ENCODE measurements at places on chromosomes 7 and 10. TPM values are rescaled to one million over a fixed set of nuclear protein-coding genes. Genes with fewer than 3 reads are reported as not detected.
A peak's percentile ranks its signal among the peaks of the same experiment; 100 is the strongest.

TPST1 gene
- 3.0 TPM for total RNA-seq

UCN3 gene
- total RNA-seq: not detected

FEZF1 gene
- total RNA-seq: not detected

ELAPOR2 gene
- total RNA-seq: 1.6 TPM

DNA sequence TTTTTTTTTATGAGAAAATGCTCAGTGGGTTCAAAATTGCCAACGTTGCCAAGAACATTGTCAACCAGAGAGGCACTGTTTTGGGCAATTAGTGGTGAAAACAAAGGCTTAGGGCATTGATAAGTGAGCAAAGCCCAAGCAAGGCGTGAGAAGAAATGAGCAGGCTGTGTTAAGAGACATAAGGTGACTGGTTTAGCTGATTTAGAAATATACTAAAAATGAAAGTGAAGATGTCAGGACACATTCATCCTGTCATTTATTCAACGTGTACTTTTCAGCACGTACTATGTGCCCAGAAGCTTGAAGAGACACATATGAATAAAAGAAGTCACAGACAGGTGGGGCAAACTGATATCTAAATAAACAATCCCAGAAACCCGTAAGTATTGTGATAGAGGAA lies 31.8 kb downstream of the AOAH start:
- no peak overlapping the region for H3K27ac ChIP-seq

GRCh38 chr10:8504499-8504898 lies 450.0 kb downstream of the GATA3 start:
- no peak overlapping the region for H3K4me3 ChIP-seq
- peaks cover 17% of the 10 kb centered on the region for H3K27me3 ChIP-seq
- no peaks in the 10 kb centered on the region for H3K4me1 ChIP-seq

GRCh38 chr7:66790196-66790595 lies 49.7 kb downstream of the RABGEF1 start:
- H3K36me3 ChIP-seq: peaks cover 6% of the 10 kb centered on the region
- H3K4me1 ChIP-seq: no peaks in the 10 kb centered on the region
- H3K27me3 ChIP-seq: no peaks in the 10 kb centered on the region
- H3K4me3 ChIP-seq: no peak overlapping the region
- no peak overlapping the region for H3K27ac ChIP-seq

DNA sequence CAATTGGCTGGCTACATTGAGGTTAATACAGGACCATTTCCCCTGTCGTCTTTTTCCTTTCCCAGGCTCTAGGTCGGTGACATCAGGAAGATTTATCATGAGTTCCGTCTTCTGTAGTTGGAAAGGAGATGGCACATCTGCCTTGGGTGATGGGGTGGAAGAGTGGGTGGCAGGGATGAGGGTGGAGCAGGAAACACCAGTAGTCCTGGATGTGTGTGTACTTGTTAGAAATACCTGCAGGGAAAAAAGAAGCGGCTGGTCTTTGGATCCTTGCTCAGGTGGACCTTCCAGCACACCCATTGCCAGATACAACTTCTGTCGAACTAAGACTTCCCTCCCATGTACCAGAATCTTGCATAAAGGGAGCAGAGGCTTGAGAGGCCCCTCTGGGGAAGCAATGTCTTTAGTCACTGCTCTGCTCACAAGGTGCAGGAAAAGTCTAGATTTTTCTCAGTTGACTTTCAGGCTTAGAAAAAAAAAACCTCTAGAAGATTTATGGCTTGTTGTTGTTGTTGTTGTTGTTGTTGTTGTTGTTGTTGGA lies 516.8 kb upstream of the GALNT17 start:
- no peaks in the 10 kb centered on the region for H3K27me3 ChIP-seq
- no peaks in the 10 kb centered on the region for H3K4me1 ChIP-seq
- no peak overlapping the region for H3K4me3 ChIP-seq
- H3K27ac ChIP-seq: no peak overlapping the region

GRCh38 chr7:105388356-105389087 lies at the start of gene SRPK2:
SRPK2 (minus strand) TSS chr7:105388921.
- H3K4me1 ChIP-seq: peaks cover 34% of the 10 kb centered on the region
- peak; percentile 82 for DNase-seq
- H3K36me3 ChIP-seq: peaks cover 13% of the 10 kb centered on the region
- peak within 1 kb of the TSS; percentile 91 for H3K27ac ChIP-seq
- no peaks in the 10 kb centered on the region for H3K27me3 ChIP-seq
- H3K4me3 ChIP-seq: peak within 1 kb of the TSS; percentile 94

GRCh38 chr7:148400101-148400500 lies 190.5 kb upstream of the C7orf33 start:
- no peak overlapping the region for H3K27ac ChIP-seq
- H3K36me3 ChIP-seq: no peaks in the 10 kb centered on the region
- H3K27me3 ChIP-seq: peaks cover 67% of the 10 kb centered on the region
- DNase-seq: no peak
- H3K4me1 ChIP-seq: peaks cover 5% of the 10 kb centered on the region

DNA sequence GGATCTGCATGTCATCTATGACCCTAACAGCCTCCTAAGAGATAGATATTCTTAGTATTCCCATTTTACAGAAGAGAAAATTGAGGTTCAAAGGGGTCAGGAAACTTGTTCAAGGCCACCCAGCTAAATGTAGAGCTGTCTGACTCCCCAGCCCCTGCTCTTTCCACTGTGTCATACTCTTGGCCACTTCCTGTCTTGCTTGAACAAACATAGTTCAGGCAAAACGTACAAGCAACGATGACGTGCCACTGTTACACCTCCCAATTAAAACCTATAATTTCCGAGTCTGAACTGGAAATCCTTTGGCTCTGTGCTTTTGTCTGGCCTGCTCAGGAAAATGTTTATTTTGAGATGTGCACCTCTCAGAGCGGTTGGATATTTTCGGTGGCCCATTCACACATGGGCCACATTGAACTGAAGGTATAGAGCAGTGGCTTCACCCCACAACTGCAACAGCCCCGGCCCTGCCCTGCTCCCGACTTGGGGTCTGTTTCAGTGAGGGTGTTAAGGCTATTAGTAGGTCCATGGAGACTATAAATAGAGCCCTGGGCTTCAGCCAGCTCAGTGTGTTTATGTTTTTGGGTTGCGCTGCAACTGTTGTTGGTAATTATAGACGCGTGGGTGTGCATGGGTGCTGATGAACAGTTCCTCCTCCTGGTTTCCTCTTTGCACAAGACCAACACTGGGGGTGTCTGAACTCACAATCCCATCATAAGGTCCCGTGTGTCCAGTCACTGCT lies 172.3 kb upstream of the ADO start:
- H3K4me1 ChIP-seq: peaks cover 33% of the 10 kb centered on the region
- no peaks in the 10 kb centered on the region for H3K27me3 ChIP-seq
- no peak overlapping the region for H3K4me3 ChIP-seq
- H3K36me3 ChIP-seq: no peaks in the 10 kb centered on the region
- H3K27ac ChIP-seq: peak overlapping the region; percentile 64

DNA sequence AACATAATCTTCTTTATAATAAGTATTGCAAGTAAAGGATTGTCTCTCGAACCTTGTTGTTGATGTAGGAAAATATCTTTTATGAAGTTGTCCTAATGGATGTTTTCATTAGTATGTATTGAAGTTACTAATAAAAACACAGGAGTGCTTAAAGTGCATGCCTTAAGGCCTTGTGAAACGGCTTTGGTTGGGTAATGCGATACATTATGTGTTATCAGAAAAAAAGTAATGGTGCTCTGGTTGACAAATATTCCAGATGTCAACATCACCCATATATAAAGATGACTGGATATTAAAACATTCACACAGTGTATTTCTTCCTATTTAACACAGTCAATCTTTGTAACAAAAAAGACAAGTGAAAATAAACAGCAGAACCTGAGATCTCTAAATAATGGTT lies 310.7 kb downstream of the PRKG1 start:
- no peak for DNase-seq
- no peaks in the 10 kb centered on the region for H3K36me3 ChIP-seq
- H3K27me3 ChIP-seq: peaks cover 4% of the 10 kb centered on the region
- no peak overlapping the region for H3K4me3 ChIP-seq
- no peaks in the 10 kb centered on the region for H3K4me1 ChIP-seq

DNA sequence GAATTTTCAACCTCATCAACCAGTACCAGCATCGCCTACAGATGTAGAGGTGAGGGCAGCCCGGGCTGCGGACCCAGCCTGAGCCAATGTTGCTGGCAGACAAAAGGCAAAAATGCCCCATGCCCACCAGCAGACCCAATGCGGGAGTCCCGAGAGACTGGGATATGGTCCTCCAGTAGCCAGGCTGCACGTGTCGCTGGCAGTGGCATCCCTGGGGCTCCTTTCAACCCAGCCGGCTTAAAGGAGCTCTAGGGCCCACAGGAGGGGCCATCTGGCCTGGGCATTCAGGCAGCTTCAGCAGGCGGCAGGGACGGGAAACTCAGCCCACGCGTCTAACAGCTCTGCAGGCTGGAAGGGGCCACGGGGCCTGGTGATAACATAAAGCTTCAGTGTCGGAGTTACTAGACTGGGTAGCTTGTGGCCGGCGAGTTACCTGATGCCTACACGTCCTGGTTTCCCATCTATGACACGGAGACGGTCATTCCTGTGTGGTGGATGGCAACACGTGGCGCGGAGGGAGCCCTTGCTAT lies 70.7 kb downstream of the PROSER2 start:
- H3K27ac ChIP-seq: no peak overlapping the region
- H3K4me3 ChIP-seq: no peak overlapping the region
- no peaks in the 10 kb centered on the region for H3K27me3 ChIP-seq
- no peaks in the 10 kb centered on the region for H3K36me3 ChIP-seq
- DNase-seq: no peak

- no peak overlapping the region for H3K27ac ChIP-seq
- H3K4me3 ChIP-seq: no peak overlapping the region
- H3K36me3 ChIP-seq: no peaks in the 10 kb centered on the region
- H3K27me3 ChIP-seq: no peaks in the 10 kb centered on the region
- peaks cover 3% of the 10 kb centered on the region for H3K4me1 ChIP-seq
- no peak for DNase-seq
Measured at GRCh38 chr7:1555046-1555812, 776 bp downstream of the TMEM184A start.

- peaks cover 9% of the 10 kb centered on the region for H3K27me3 ChIP-seq
- H3K36me3 ChIP-seq: no peaks in the 10 kb centered on the region
- H3K4me1 ChIP-seq: no peaks in the 10 kb centered on the region
- no peak for DNase-seq
Measured at GRCh38 chr10:48456808-48457761, 147.8 kb downstream of the ARHGAP22 start.

DNA sequence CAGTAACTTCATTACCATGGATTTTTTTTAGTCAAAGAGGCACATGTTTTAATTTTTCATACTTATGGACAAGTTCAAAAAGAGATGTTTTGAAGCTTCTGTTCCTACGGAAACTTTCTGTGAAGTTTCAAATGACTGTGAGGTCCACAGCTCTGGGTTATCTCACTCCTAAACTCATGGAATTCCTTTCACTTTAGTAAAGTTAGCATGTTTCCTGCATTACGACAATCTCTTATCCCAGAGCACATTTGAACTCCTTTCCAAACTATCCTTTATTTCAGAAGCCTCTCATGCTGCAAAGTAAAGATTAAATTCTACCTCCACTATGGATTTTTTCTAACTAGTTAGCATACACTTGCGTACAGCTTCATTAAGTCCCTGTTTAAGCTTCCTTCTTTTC lies 15.3 kb upstream of the ADD3 start:
- DNase-seq: no peak
- H3K4me1 ChIP-seq: peaks cover 11% of the 10 kb centered on the region
- H3K27ac ChIP-seq: no peak overlapping the region
- no peaks in the 10 kb centered on the region for H3K36me3 ChIP-seq
- H3K27me3 ChIP-seq: no peaks in the 10 kb centered on the region
- no peak overlapping the region for H3K4me3 ChIP-seq

GRCh38 chr10:72133517-72133916 lies 45.2 kb upstream of the SPOCK2 start:
- H3K4me3 ChIP-seq: no peak overlapping the region
- H3K4me1 ChIP-seq: peaks cover 36% of the 10 kb centered on the region

GRCh38 chr10:78657163-78657861 lies 411.5 kb upstream of the ZMIZ1 start:
- peak; percentile 66 for DNase-seq
- H3K4me3 ChIP-seq: no peak overlapping the region
- H3K27me3 ChIP-seq: peaks cover 5% of the 10 kb centered on the region
- no peak overlapping the region for H3K27ac ChIP-seq

- DNase-seq: no peak
- no peak overlapping the region for H3K27ac ChIP-seq
- no peaks in the 10 kb centered on the region for H3K36me3 ChIP-seq
Measured at GRCh38 chr7:41699516-41699915, 3.4 kb downstream of the INHBA start.

GRCh38 chr10:118314882-118315281 lies 27.2 kb downstream of the FAM204A start:
- no peaks in the 10 kb centered on the region for H3K27me3 ChIP-seq
- DNase-seq: no peak
- H3K36me3 ChIP-seq: no peaks in the 10 kb centered on the region
- H3K4me3 ChIP-seq: no peak overlapping the region

DNA sequence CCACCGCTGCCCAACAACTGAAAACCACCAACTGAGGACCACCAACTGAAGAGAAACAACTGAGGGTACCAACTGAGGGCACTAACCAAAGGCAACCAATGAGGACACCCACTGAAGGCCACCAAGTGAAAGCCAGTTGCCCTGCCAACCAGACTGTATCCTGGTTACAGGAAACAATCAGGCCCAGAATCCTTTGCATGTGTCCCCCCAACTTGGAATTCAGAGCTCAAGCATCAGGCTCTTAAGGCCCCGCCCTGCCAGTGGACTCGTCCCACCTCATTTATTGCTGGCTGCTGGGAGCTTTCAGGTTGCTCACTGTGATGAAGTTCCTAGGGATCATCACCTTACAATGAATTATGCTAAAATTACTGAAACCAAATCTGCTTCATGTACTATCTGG lies 76.6 kb upstream of the ABI1 start:
- no peak for DNase-seq
- H3K27ac ChIP-seq: no peak overlapping the region
- no peaks in the 10 kb centered on the region for H3K27me3 ChIP-seq

- peaks cover 5% of the 10 kb centered on the region for H3K27me3 ChIP-seq
- no peak overlapping the region for H3K4me3 ChIP-seq
- peak; percentile 47 for DNase-seq
- no peaks in the 10 kb centered on the region for H3K36me3 ChIP-seq
Measured at GRCh38 chr7:116576350-116577319, 51.8 kb downstream of the CAV1 start.

- no peaks in the 10 kb centered on the region for H3K27me3 ChIP-seq
- H3K4me1 ChIP-seq: peaks cover 15% of the 10 kb centered on the region
- H3K4me3 ChIP-seq: no peak overlapping the region
- peaks cover 64% of the 10 kb centered on the region for H3K36me3 ChIP-seq
- DNase-seq: no peak
Measured at GRCh38 chr10:99742701-99743100, 10.7 kb downstream of the CUTC start.

- H3K27me3 ChIP-seq: no peaks in the 10 kb centered on the region
- no peak overlapping the region for H3K27ac ChIP-seq
- H3K36me3 ChIP-seq: no peaks in the 10 kb centered on the region
- H3K4me1 ChIP-seq: peaks cover 26% of the 10 kb centered on the region
- H3K4me3 ChIP-seq: no peak overlapping the region
- no peak for DNase-seq
Measured at GRCh38 chr10:28382525-28383269, 79.8 kb upstream of the MPP7 start.

- H3K27me3 ChIP-seq: no peaks in the 10 kb centered on the region
- H3K4me3 ChIP-seq: no peak overlapping the region
- no peak overlapping the region for H3K27ac ChIP-seq
- no peaks in the 10 kb centered on the region for H3K36me3 ChIP-seq
- H3K4me1 ChIP-seq: no peaks in the 10 kb centered on the region
Measured at GRCh38 chr7:67809586-67809985, 813.0 kb downstream of the TYW1 start.

Measured in activated naive CD8-positive, alpha-beta T cell treated with anti-CD3 and anti-CD28 coated beads for 36 hours (primary cell).